ENCODE measurements at places on chromosomes 7 and 10. TPM values are rescaled to one million over a fixed set of nuclear protein-coding genes. Genes with fewer than 3 reads are reported as not detected.
A peak's percentile ranks its signal among the peaks of the same experiment; 100 is the strongest.

DNA sequence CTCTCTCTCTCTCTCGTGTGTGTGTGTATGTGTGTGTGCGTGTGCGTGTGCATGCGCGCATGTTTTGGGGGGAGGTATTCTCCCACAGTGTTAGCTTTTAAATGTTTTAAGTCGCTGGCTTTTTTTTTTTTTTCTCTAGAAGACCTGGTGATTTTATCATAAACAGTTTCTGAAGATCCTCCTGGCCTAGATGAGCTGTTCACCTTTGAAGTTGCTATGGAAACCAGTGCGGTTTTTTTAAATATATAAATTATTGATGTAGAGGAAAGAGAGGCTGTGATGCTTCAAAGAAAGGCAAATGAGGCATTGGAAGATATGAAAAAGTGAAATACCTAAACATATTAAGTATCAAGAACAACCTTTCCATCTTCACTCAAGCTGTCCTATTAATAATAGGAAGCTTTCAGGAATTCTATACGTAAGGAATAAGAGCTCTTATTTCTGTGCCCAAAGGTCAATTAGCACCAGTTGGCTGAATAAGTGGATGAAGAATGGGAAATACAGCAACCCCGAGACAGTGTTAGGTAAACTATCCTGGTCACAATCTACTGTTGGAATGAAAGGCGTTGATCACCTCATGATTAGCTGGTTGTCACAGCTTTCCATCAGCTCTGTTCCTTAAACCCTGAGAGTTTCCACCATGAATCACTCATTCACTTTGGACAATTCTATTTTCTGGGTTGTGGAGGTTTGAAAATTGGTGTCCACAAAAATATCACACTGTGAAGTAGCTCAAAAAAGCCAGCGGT lies 66.5 kb upstream of the SLC35G1 start:
- DNase-seq, result peak; percentile 16

DNA sequence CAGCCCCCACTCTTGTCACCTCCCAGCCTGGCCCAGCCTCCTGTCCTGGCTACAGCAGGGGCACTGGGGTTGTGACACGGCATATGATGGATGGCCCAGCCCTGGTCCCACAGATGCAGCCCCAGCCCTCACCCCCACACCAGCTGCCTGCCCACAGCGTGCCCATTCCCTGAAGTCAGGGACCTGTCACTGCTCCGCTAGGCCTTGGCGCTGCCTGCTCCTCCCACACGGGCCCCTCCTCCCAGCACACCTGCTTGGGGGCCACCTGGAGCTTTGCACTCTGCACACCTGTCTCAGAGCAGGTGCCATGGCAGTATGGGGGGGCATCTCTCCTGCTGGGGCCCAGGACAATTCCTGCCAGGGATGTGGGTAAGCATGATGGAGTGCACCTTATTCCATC lies 3.5 kb downstream of the GCK start:
- DNase-seq, result no peak

The CXCL12 gene
- not detected for total RNA-seq

The ITPRID1 gene
- not detected for total RNA-seq

- no peak for DNase-seq
These were observed 33.2 kb upstream of the RAB18 start for GRCh38 chr10:27470885-27471284.

DNA sequence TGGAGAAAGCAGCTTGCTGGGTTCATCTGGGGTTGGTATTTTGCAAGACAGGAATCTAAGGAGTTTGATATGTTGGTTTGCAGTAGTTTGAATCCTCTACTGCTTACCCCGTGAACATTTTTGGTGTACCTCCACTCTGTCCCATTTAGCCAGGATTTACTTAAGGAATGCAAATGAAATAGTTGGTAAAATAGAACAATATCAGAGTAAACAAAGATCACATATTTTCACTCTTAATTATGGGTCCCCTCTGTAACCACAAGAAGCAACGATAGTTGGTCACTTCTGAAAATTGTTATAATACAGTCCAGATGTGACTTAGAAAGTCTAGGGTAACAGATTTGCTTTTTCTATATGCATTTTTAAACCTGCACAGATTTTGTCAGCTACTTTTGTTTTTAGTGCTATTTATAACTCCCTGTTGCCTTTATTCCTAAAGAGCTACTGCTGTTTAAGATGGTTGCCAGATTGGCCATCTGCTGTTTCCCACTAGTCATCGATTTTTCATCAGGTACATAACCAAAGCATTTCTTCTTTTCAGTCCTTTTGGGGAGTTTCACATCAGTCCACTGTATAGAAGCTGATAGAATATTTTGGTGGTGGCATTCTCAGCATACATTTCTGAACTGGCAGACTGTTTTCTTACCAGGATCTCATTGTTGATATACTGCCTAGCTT lies 37.6 kb downstream of the MAPK8 start:
- DNase-seq, result no peak

DNA sequence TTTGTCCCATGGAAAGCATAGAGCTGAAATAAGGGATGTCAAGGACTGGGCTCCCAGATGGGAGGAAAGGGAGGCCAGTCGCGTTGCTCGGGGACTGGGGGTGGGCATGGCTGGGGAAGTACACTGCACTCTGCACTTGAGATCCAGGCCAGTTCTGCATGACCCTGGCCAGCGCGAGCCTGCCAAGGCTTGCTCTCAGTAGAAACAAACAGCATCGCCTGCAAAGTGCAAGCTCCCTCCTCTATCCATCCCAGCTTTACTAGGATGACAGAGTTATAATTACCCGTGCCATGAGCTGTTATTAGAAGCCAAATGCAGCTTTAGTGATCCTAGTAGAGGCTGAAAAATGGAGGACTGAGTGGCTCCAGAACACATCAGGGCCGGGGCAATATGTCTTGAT lies 43.9 kb upstream of the PDCD4 start:
- no peak for DNase-seq

DNA sequence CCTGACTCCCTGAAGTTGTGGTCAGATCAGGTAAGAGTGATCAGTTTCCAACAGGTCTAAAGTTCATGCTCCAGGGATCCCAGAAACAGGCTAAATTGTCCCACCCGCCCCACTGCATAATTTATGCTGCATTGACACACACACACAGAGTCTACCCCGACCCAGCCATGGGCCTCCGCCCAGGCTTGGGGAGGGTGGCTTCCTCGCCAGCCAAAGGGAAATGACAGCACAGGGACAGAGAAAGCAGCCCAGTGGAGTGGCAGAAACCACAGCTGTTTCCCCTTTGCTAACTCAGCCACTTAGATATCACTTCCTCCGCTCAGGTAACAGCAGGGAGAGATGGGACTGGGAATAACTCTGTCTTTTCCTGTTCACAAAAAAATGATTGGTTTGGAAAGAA lies 9.4 kb downstream of the SH3PXD2A start:
- DNase-seq, result peak; percentile 26

GRCh38 chr7:121966935-121967332 lies 94.0 kb downstream of the PTPRZ1 start:
- DNase-seq, result no peak

The EGR2 gene
- total RNA-seq, result 3.2 TPM

GRCh38 chr7:148987751-148988512 lies 40.4 kb downstream of the PDIA4 start:
- DNase-seq, result no peak

The TMEM270 gene
- total RNA-seq, result not detected

The COL28A1 gene
- 0.22 TPM for total RNA-seq

DNA sequence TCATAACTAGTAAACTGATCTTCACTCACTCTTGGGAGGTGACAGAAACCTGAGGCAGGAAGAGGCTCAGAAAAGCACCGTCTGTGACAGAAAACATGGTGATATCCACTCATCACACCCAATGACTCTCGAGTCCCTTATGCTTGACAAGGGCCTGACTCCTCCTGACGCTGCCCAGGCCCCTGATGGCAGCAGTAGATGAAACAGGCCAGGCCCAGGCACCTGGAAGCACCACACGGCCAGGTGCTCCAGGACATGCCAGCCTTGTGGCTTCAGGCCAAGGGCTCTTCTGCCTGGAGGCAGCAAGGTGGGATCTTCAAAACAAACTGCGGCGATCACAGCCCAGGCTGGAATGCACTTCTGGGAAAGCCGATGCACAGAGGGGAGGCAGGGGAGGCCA lies 89.3 kb downstream of the MAD1L1 start:
- DNase-seq, result no peak

DNA sequence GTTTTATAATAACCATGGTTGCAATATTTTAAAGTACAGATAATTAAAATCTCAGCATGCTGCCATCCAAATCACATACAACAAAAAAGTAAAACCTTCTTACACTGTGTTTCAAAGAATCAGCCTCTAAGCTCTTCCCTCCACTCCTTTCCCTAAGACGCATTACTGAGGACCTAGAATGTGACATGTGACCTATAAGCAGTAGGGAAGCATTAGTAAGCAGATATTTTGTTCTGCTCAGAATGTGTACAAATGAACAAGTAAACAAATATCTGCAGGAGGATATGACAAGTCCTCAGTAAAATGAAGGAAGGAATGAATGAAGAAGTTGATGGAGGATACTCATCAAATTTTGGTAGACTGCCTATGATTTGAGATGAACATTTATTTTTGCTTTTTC lies 49.1 kb downstream of the RAB11FIP2 start:
- DNase-seq, result no peak

DNA sequence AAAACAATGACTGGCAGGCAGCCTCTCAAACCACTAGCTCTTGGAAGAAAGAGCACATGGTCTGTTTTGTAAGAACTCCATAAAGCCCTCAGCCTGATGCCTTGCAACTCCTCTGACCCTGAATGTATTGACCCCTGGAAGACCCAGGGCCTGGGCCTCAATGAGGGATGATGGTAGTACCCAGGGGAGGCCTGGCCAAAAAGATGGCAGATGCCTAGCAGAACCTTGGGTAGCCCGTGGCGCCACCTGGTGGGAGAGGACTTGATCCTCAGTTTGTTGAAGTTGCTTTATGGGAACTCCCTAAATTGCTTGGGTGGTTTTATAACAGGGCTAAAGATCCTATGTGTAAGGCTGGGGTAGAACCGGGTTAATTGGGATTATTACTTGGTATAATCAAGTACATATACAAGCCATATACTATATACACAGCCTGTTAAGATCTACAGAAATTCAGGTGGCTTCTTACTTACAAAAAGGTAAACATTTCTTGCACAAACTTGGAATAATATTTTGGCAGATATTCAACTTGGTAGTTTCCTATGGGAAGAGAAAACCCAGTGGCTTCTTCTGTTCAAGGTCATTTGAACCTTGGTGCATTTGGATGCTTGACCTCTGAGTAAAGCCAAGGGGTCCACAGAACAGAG lies 95.8 kb upstream of the CACUL1 start:
- DNase-seq, result peak; percentile 66
